GDM1 (cell line): ENCODE measurements at places on chromosomes 13 and 19.

DNA sequence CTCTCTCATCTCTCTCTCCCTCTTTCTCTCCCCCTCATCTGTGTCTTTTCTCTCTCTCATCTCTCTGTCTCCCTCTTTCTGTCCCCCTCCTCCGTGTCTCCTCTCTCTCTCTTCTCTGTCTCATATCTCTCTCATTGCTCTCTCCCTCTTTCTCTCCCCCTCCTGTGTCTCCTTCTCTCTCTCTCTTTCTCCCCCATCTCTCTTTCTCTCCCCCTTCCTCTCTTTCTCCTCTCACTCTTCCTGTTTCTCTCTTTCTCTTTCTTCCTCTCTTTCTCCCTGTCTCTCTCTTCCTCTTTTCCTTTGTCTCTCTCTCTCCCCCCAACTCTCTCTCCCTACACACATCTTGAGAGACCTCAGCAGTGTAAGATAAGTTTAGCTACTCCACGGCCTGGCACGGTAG is 4.9 kb upstream of the RDH13 start:
- no peak for DNase-seq

- DNase-seq: peak; percentile 24
Measured at GRCh38 chr13:27830010-27830409, 37.7 kb downstream of the GSX1 start.

DNA sequence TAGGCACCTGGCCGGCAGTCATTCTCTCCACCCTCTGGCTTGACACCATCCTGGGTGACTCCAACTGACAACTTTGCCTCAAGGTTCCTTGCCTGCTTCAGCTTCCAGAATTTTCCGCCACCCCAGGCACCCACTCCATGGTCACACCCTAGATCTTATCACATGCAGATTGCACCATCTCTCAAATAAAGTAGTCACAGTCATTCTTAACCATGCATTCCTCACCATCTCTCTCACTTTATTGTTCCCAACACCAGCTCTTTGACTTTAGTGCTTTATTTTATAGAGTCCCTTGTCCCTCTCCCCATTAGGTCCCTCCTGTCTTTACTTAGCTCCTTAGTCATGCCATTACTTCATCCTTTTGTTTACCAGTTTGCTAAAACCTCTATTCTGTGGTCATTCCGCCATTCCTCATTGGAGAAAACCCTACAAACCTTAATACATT is 351.7 kb downstream of the SPRY2 start:
- no peak for DNase-seq

- peak; percentile 38 for DNase-seq
Measured at GRCh38 chr19:18785179-18786124, 5.7 kb downstream of the COMP start.

DNA sequence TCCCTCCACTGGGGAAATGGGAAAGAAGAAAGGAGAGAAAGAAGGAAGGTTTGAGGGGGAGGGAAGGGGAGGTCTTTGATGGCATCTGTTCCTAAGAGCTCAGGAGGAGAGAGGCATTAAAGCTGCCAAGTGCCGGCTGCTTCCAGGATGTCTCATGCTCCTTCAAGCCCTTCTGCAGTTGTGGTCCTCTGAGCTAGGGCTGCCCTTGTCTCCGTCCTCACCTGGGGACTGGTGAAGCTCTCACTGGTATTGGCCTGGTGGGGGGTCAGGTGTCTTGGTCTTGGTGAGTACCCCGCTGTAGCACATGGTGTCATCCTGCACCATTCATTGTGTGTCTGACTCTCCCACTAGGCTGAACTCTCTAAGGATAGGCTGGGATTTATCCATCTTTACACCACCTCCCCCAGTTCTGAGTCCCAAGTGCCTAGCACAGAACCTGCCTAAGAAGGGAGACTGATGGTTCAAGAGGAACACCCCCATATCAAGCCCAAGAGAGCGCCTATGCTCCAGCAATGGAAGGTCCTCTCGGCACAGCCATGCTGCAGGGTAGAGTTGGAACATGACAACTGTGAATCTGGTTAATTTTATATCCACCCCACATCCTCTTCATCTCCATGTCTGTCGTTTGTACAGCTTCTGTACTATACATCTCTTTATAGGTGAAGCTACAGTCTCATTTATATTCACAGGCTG is 83.7 kb downstream of the AKAP11 start:
- no peak for DNase-seq

GRCh38 chr13:35987572-35988513 is 143.3 kb downstream of the DCLK1 start:
- no peak for DNase-seq
